Hippocampal formation (tissue), 2 donors: ENCODE measurements at places on chromosomes 1 and 21.

DNA sequence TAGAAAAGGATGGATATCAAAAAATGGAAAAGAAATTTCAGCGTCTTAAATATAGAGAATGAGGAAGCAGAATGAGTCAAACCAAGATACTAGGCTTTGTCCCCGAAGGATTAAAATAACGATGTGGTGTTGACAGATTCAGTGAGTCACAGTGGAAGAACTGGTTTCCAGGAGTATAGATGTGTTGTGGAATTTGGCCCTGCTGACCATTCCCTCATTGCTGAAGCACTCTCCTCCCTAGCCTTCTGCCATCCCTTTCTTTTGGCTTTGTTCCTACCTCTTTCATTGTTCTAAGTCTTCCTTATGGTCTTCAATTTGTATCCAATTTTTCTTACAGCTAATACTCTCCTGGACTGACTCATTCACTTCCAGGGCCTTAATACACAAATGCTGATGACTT lies 23.1 kb upstream of the USP25 start:
- no peak for DNase-seq

DNA sequence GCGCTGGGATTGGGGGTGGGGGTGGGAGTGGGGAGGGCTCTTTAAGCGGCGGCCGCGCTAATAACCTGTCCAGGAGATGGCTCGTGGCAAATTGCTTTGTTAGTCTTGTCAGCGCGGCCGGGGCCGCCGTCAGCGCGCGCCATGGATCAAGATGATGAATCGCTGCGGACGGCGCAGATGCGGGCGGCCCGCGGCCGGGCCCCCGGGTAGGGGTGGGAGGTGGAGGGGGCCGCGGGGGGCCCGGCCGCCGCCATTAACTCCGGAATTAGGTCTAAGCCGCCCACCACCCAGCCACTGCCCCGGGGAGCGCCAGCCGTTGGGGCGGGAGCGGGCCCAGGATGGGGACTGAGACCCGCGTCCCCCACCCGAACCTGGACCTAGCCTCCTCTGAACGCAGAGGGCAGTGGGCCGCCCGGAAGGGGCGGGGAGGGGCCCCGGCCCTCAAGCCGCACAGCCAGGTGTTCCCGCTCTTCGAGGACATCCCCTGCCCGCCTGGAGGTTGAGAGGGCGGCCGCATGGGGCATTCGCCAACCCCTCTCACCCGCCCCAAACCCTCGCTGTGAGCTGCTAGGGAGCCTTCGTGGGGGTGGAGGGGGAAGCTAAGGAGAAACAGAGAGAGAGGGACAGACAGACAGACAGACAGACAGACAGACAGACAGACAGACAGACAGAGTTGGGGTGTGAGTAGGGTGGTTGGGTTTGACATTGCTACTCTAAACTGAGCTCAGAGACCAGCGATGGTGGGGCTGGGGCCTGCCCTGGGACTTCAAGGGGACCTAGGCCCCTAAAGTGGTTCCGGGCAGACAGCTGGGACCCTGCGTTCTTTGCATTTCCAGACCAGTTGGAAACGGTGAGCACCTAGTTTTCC lies 3.8 kb upstream of the DMBX1 start:
- DNase-seq, result no peak

GRCh38 chr1:167093846-167094516 lies at the start of gene STYXL2:
Gene STYXL2 (plus strand): TSS chr1:167094075. CDS start chr1:167094850, 775 bp downstream.
- no peak for DNase-seq

GRCh38 chr1:109373126-109373525 lies 24.6 kb downstream of the SORT1 start:
- DNase-seq, result peak; percentile 14

- no peak for DNase-seq
These were observed 615 bp downstream of the GPR161 start for GRCh38 chr1:168135921-168136708.

DNA sequence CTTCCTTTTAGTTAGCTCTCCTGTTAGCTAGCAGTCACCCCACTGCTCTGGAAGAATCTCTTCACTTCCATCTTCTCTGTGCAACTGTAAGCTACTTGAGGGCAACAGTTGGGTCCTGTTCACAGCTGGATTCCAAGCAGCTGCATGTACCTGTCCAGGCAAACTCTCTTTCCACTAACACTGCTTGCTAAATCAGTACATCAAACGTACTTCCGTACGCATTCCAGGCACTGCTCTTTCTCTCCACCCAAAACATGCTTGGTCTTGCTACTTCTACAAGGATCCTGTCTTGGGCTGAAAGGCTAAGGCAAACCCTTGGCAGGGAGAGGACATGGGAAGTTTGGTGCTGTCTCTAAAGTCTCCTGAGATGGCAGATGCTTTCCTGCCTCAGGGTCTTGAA lies 139.2 kb upstream of the CACNA1E start:
- DNase-seq, result no peak

DNA sequence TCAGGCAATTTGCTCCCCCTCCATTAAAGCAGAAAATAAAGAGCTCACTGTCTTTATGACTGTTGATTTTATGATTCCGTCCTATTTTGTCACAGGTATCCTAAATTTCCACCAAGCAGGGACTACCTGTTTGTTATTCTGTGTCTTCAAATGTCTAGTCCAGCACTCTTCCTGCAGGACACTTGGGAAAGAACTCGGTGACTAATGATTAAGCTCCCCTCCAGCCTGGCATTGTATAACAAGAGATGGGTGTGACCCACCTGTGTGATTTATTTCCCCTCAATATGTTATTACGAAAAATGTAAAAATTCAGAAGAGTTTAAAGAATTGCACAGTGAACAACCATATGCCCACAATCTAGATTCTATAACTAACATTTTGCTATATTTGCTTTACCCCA lies 42.9 kb upstream of the LRRN2 start:
- no peak for DNase-seq

DNA sequence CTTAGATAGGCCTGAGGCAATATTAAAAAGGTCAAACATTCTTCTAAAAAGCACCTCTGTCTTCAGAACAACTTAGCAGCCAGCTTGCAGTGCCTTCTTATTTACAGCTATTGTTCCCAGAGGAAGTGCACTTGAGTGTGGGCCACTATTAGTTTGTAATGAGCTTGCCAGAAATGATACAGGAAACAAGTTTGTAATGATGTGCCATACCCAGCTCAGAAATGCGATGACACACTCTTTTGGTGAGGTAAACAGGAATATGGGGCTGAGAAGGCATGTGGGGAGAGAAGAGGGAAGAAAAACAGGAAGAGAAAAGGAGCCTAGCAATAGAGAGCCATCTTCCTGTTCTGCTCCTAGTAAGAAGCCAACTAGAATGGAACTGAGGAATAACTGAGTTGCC lies 295.4 kb downstream of the AGBL4 start:
- DNase-seq, result no peak

- no peak for DNase-seq
These were observed 5.5 kb upstream of the GBP1 start for GRCh38 chr1:89070509-89070908.

GRCh38 chr1:199590708-199591107 lies 436.8 kb upstream of the NR5A2 start:
- DNase-seq, result no peak

DNA sequence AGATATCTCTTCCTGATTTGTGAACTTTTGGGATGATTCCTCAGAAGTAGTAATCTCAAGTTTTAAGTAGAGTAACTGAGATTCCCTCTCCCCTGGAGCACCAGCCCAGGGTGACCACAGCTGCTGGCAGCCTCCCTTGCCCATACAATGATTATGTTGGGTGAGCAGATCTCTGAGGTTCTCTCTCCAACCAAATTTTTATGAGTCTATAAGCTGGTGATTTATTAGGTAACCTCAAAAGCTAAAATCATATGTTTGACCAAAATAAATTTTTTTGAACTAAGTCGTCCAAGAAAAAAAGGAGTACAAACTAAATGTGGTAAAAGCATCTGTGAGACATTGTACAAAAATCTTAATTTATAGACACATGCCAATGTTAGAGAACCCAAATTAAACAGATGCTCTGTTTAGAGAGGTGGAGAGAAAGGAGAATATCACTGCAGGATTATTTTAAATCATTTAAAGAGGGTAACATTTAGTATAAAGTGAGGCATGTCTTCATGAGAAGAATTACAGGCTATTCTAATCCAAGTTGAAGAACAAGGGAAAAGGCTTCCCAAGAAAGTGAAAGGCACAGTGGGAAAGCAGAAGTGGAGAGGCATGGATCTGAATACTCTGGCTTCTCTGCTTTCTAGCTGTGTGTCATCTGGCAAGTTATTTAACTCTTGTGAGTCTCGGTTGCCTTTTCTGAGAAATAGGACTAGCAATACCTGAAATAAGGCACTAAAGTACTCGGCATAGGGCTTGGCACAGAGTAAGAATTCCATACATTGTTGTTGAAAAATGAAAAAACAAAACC lies 2.5 kb downstream of the AKNAD1 start:
- no peak for DNase-seq

- no peak for DNase-seq
These were observed 235.4 kb downstream of the TPR start for GRCh38 chr1:186139701-186140100.

GRCh38 chr1:80154176-80154575 lies 1147.6 kb upstream of the ADGRL4 start:
- DNase-seq, result no peak

DNA sequence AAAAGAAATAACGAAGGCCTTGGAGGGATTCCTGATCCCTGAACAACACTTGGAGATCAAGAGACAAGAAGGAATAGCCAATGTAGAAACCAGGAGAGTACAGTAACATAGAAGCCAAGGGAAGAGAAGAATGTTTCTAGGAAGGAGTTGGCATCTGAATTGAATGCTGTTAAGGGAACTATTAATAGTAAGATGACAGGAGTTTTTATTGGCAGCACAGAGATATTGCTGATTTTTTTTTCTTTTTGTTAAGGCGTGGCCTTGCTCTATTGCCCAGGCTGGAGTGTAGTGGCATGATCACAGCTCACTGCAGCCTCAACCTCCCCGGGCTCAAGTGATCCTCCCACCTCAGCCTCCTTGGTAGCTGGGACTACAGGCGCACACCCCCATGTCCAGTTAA lies 9.6 kb upstream of the SFT2D2 start:
- DNase-seq, result no peak

DNA sequence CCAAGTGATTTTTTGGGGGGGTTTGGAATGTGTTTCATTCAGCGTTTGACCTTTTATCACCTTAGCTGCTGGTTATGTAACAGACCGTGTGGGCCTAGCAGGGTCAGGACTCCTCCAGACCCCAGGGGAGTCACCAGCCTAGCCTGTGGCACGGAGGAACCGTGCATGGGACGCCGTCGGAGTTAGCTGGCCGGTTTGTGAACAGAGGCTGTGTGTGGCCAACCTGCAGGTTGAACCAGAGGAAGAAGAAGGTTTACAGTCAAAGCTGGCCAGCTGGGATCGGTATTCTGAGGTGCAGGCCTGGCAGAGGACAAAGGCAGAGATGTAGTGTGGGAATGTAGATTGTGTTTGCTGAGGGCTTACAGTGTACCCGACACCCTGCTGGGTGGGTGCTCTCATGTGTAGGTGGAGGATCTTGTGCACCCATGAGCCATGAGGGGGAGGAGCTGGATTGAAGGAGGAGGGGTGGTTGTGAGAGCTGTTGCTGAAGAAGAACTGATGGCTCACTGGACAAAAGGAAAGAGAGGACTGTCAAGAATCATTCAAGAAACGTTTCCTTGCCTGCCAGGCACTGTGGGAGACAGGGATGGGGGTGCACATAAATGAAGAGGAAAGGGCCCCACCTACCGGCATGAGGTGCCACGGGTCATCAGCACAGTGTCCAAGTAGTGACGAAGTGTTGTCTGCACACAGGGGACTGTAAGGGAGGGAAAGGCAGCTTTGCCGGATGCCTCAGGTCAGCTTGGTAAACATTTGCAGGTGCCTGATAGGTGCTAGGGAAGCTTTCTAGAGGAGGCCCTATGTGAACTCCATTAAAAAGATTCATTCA lies 40.0 kb upstream of the PWP2 start:
- no peak for DNase-seq

- no peak for DNase-seq
These were observed 122.5 kb upstream of the ETS2 start for GRCh38 chr21:38683222-38683621.

DNA sequence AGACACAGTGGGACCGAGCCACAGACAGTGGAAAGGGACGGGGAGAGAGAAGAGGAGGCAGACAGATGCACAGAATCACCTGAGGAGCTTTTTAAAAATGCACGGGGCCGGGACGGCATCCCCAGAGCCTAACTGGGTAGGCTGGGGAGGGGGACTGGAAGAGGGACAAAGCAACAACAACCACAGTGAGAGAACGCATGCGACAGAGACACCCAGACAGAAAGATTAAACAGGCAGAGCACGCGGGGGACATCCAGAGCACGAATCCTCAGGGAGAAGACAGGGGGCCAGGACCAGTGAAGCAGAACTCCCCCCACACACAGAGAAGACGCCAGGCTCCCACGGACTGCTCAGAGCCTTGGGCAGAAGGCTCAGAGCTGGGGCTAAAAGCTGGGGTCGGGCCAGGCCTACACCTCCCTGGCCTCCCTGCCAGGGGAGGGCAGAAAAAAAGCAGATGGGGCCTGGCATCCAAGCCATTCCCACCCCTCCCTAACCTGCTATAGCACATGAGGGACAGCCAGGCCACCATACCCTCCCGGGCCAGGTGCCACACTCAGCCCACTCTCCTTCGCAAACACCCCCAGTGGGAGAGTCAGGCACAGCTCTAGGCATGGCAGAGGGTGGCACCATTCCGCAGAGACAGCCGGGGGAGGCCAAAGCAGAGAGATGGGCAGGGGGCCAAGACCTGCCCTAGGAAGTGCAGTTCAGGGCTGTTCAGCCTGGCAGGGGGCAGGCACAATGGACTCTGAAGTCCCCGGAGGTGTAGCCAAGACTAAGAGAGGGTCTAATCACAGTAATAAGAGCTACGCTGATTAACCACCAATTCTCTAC lies 29.8 kb upstream of the COL16A1 start:
- DNase-seq, result no peak

GRCh38 chr1:118337346-118337745 lies 152.3 kb upstream of the SPAG17 start:
- no peak for DNase-seq

DNA sequence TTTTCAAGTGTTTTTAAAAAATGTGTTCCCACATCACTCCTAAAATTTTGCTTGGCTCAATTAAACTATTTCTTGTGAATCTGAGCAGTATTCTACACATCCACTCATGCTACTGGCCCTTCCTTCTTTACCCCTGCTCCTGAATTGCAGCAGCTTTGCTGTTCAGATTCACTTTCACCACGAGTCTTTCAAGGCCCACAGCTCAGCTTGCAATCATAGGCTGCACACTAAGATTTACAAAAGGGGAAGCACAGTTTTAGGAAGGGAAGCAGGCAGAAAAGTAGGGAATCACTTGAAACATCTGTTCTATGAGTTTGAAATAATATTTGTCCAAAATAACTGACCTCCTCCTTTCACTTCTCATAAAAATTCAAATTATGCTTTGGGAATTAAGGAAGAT lies 70.9 kb upstream of the EDEM3 start:
- DNase-seq, result no peak
